ENCODE measurements at places on chromosomes 5 and 9. TPM values are rescaled to one million over a fixed set of nuclear protein-coding genes. Genes with fewer than 3 reads are reported as not detected.

LCN9 gene
- total RNA-seq: not detected

ISOC1 gene
- 24.3 TPM for total RNA-seq

GRCh38 chr5:146447734-146448380 is 724 bp downstream of the TCERG1 start:
- H3K4me1 ChIP-seq: peaks cover 37% of the 10 kb centered on the region
- peak; percentile 41 for DNase-seq
- H3K27me3 ChIP-seq: peaks cover 5% of the 10 kb centered on the region
- H3K27ac ChIP-seq: peak overlapping the region; percentile 98
- H3K4me3 ChIP-seq: peak overlapping the region; percentile 96

GRCh38 chr5:78113689-78114264 is 180.7 kb downstream of the AP3B1 start:
- peaks cover 7% of the 10 kb centered on the region for H3K4me1 ChIP-seq
- peaks cover 21% of the 10 kb centered on the region for H3K36me3 ChIP-seq
- DNase-seq: no peak
- peak overlapping the region; percentile 64 for H3K4me3 ChIP-seq

- H3K4me1 ChIP-seq: peaks cover 35% of the 10 kb centered on the region
- peak overlapping the region; percentile 92 for H3K27ac ChIP-seq
- peaks cover 19% of the 10 kb centered on the region for H3K27me3 ChIP-seq
- no peaks in the 10 kb centered on the region for H3K36me3 ChIP-seq
- DNase-seq: peak; percentile 19
Measured at GRCh38 chr9:134066526-134066912, 1.3 kb downstream of the BRD3 start.

GRCh38 chr9:133589454-133590227 is 19.5 kb downstream of the FAM163B start:
- no peaks in the 10 kb centered on the region for H3K4me1 ChIP-seq
- H3K27me3 ChIP-seq: peaks cover 24% of the 10 kb centered on the region
- no peak overlapping the region for H3K4me3 ChIP-seq
- peak; percentile 49 for DNase-seq

DRD1 gene
- not detected for total RNA-seq

- no peak for DNase-seq
- H3K4me3 ChIP-seq: no peak overlapping the region
- no peak overlapping the region for H3K27ac ChIP-seq
- H3K27me3 ChIP-seq: peaks cover 7% of the 10 kb centered on the region
Measured at GRCh38 chr9:17824191-17824590, 245.3 kb downstream of the SH3GL2 start.

DNA sequence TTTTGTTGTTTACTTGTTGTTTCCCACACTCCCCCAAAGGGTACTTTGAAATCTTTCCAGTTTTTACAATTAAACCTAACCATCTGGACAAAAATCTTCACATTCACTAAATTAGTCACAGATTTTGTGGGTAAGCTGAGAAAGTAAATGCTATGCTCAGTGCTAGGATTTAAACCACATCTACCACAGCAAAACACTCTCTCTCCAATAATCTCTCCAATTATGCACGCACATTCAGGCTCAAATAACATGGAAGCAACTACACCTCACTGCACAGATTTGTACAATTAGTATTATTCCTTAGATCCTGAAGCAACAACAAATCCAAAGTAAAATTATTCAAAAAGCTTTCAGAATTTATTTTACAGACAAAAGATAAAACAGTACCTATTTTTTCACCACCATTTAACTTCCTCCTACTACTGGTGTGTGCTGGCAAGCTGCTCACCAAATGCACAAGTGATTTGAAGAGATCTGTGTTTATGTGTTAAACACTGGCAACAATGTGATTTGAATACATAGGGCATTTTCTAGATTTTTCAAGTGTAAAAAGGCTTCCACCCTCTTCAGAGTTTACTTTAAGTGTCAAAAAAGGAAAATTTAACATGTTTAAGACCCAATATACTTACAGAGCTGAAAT is 16.6 kb downstream of the ZNF608 start:
- no peak for DNase-seq
- no peak overlapping the region for H3K27ac ChIP-seq
- no peaks in the 10 kb centered on the region for H3K36me3 ChIP-seq
- H3K4me3 ChIP-seq: no peak overlapping the region

All from activated naive CD8-positive, alpha-beta T cell treated with anti-CD3 and anti-CD28 coated beads for 36 hours (primary cell).